ENCODE measurements at places on chromosomes 16 and 17.

- no peak for DNase-seq
These were observed 833.6 kb upstream of the SOX9 start for GRCh38 chr17:71287071-71287823.

- no peak for DNase-seq
These were observed 3.9 kb upstream of the ZNF207 start for GRCh38 chr17:32345951-32346600.

DNA sequence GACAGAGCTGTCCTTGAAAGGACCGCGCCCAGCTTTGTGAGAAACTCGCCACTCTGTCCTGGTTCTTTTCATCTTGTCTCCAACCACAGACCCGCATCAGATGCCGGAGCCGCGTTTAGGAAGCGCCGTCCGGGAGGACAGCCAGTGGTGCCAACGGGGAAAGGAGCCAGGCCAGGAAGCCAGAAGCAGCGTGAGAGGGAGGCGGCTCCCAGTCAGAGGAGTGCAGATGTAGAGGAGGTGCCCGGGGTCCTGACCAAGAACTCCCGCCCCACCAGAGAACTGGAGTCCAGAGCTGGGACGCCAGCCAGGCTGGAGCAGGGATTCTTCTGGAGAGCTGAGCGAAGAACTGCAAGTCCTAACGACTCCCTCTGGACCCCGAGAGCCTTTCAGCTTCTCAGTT is 49.3 kb upstream of the TNRC6C start:
- DNase-seq, result no peak

DNA sequence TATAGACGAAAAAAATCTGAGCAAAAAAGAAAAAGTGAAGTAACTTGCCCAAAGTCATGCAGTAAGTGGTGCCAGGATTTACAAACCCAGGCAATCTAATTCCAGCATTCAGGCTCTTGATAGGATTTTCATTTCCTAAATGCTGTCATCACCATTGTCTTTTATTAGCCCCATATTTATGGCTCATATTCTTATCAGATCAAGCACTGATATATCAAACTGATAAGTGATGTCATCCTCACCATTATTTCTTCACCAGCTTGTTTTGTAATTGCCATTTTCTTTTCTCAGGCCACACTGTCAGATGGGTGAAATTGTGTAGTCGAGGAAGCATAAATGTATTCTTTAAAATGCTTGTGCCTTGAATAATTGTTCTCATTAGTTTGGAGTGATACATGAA is 1.3 kb downstream of the RAD51C start:
- DNase-seq, result no peak

DNA sequence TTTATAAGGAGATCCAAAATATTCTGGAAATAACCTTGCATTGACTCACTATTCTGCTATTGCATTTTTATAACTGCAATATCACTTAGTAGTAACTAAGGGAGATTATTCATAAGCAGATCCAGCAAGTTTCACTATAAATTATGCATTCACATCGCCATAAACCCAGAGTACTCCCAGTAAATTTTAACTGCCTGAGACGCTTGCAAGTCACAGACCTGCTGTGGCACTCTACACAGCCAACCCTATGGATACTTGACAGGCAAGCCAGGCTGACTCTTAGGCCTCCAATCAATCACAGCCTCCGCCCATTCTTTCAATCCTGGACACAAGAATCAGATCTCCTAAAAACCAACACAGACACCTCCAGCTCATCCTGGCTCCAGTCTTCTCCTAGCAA is 28.2 kb downstream of the USP31 start:
- no peak for DNase-seq

- DNase-seq, result no peak
These were observed 12.0 kb downstream of the TAX1BP3 start for GRCh38 chr17:3656353-3656752.

GRCh38 chr17:54220829-54221228 is 398.1 kb downstream of the KIF2B start:
- DNase-seq, result no peak

DNA sequence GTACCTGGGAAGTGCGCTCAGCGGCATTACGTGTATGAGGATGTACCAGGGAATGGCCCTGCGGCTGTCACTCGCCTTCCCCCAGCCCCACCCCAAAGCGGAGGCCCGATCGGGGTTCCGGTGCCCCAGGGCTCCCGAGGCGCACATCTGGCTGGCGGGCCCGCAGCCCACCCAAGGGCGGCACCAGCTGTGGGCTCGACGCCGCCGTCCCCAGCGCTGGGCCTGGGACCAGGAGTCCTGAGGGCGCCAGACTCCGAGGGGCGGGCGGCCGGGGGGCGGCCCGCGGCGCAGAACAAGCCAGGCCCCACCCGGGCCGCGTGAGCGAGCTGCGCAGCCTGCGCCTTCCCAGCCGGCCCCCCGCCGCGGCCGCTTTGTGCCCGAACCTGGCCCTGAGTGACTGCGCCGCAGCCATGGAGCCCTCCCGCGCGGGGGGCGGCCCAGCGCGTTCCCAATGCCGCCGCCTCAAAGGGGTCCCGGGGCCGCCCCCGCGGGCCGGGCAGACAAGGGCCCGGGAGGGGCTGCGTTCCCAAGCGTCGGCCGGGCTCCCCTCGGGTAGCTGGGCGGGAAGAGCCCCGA is 17.4 kb downstream of the ZNF423 start:
- no peak for DNase-seq

GRCh38 chr16:8760021-8760420 is 37.4 kb downstream of the TMEM186 start:
- DNase-seq, result no peak

- DNase-seq, result no peak
These were observed 12.5 kb downstream of the SAMD14 start for GRCh38 chr17:50117202-50118051.

- no peak for DNase-seq
These were observed 10.8 kb downstream of the CRYM start for GRCh38 chr16:21267298-21267697.

DNA sequence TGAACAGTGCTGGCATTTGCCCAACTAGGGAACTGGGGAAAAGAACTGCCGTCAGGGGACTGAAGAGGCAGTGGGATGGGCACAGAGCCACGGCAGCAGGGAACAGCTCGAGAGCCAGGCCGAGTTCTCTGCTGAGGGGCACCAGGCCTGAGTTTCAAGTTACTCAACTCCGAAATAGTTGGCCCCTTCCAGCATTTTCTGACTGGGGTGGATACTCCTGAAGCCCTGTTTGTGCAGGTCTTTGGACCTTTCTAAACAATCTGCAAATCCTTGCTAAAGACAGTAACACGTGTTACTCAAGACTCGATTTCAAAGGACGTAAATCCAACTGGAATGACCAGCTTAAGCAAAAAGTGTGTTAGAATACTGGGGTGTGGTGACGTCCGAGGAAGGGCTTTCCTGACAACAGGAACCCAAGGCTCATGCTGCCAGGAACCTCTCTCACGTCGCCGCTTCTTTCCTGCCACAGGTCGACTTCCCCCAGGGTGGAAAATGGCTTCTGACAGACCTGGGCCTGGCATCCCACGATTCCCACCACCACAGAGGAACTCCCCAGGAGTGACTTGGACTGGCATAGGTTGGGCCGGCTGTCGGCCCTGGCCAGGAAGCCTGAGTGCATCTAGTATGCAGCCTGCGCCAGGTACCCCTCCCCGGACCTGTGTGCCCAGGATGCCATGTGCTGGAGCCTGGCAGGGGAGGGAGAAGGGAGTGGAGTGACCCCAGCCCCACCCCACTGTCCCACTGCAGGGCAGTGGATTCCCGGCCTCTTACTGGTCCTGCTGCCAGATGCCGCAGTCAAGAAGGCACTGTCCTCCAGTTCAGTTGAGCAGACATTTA is 71.9 kb downstream of the N4BP1 start:
- DNase-seq, result no peak

DNA sequence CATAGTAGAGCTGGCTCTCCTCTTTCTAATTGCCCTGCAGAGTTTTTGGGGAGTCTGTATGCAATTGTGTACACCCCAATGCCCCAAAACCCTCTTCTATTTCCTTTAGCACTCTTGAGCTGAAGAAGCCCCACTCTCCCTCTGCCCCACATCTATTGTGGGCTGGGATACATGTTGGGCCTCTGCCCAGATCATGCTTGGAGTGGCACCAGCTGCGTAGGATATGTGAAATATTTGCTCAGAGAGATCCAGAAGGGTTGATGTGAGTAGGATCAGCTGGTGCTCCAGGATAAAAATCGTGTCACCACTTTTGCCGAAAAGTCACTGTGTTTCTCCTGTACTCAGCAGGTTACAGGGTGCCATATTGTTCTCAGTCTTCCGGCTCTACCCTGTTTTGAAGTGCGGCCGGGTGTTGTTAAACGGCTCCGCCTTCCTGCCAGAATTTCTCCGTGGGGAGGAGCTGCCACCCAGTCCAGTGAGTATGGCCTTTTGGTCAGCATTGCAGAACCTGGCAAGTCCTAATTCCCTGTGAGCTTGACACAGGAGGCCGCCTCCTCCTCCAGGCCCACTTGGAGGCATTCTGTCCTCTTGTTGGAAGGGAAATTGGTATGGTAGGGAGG is 664.5 kb downstream of the WWOX start:
- DNase-seq, result no peak

DNA sequence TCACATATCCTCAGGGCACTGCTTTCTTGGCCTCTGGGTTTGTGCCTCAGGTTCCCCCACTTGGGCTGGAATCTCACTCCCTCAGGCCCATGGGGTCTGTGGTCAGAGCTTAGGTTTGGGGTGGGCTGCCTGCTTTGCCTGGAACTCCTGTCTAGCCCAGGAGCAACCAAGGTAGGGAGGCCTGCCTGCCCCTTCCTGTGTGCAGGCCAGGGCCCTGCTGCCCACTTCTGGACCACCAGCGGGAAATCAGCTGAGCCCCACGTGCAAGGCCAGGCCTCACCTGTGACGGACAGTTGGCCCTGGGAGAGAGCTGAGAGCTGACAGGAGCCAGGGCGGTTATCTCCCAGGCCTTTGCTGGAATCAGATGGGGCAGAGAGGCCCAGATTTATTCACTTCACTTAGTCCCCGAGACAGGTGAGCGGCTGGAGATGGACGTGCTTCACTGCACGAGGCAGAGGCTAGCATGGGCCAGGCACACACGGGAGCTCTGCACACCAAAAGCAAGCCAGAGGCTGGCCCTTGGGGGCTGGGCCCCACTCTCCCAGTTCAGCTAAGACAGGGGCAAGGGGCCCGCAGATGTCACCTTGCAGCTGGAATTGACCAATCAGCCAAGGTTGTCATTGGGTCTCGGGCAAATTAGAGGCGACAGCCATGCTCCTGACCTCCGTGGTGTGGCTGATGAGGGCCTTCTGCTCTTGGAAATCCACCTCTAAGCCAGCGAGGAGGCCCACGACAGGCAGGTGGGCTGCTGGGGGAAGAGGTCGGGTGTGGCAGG is 49.9 kb upstream of the DOC2B start:
- DNase-seq, result no peak

GRCh38 chr17:9342225-9342624 is 233.4 kb downstream of the STX8 start:
- DNase-seq, result no peak

- DNase-seq, result no peak
These were observed 174.9 kb downstream of the RBFOX3 start for GRCh38 chr17:79435962-79436361.

- no peak for DNase-seq
These were observed 623 bp downstream of the TTLL6 start for GRCh38 chr17:48816438-48816773.

DNA sequence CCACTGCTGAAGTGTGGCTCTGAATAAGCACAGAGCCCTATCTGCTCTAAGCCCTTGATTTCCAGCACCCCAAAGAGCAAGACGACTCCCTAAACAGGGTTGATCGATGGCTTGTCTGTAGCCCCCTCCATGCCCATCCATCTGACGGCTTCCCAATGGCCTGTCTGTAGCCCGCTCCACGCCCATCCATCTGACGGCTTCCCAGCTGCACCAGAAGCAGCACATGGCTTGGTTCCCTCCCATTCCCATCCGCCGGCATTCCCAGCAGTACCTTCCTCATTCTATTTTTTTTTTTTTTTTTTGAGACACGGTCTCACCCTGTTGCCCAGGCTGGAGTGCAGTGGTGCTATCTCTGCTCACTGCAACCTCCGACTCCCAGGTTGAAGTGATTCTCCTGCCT is 64.5 kb downstream of the RBFOX3 start:
- DNase-seq, result no peak

- no peak for DNase-seq
These were observed 130.9 kb downstream of the ZFHX3 start for GRCh38 chr16:72917051-72917450.

DNA sequence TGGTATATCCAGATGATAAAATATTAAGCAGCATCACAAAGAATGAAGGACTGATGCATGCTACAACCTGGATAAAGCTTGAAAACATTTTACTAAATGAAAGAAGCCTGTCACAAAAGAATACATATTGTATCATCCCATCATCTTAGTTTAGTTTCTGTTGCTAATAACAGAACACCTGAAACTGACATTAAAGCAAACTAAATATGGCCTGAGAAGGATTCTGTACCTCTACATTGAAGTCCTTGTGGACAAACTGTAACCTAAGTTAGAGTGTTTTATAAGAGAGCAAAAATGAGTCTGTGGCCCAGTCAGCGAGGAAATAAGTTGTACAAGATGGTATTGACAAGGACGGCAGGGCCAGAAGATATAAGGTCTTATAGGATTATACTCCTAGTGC is 261.0 kb upstream of the CPHXL start:
- no peak for DNase-seq

DNA sequence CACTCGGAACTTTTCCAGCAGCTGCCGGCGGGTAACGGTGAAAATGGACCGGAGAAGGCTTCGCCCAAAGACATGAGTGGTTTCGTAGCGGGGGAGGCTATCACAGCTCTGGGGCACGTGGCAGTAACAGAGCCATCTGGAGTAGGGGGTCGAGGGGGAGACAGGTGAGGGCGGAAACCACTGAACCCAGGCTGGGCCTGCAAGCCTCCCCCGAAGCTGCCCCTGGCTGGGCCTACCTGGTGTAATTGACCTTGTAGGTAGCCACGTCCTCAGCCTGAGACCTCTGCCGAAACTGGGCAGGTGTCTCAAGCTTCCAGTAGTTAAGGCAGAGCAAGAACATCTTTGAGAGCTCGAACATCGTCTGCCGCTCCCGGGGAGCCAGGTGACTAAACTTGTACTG is 1.9 kb downstream of the KAT2A start:
- no peak for DNase-seq

- DNase-seq, result no peak
These were observed 4.0 kb downstream of the AMFR start for GRCh38 chr16:56421313-56421712.

GRCh38 chr17:82602986-82603710 is 45.1 kb downstream of the WDR45B start:
- DNase-seq, result no peak

- no peak for DNase-seq
These were observed 2.1 kb downstream of the TRAF7 start for GRCh38 chr16:2157480-2158261.

- no peak for DNase-seq
These were observed 21.2 kb downstream of the EARS2 start for GRCh38 chr16:23535901-23536300.

- DNase-seq, result no peak
These were observed 53.7 kb upstream of the ZNF267 start for GRCh38 chr16:31819948-31820347.

GRCh38 chr17:78211032-78211431 is 3.0 kb upstream of the BIRC5 start:
- DNase-seq, result no peak
